ENCODE measurements at places on chromosomes 7 and 10.

DNA sequence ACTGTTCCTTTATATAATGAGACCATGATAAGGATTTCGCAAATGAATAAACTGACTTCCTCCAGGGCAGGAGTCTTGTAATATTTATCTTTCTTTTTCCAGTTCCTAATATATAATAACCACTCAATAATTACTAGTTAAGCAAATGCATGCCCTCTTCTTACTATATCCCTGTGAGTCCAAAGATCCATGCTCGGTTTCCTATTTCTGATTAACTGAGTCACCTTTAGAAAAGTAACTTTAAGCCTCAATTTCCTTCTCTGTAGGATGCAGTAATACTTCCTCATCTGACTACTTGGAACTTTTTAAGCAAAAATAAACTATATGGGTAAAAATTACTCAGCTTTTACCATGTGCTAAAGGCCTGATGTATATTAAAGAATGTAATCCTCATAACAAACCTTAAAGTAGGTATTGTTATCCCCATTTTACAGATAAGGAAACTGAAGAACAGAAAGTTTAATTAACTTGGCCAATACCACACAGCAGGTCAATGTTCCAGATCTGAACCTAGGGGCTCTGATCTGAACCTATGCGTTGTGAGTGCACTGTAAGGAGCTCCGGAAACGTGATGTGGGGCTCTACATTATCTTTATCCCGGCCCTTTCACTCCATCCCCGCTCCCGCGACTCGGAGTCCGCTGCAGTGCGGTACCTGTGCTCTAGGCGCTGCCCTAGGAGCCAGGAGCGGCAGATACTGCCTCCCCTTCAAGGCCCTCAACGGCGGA lies 458 bp downstream of the COX15 start:
- DNase-seq: no peak

DNA sequence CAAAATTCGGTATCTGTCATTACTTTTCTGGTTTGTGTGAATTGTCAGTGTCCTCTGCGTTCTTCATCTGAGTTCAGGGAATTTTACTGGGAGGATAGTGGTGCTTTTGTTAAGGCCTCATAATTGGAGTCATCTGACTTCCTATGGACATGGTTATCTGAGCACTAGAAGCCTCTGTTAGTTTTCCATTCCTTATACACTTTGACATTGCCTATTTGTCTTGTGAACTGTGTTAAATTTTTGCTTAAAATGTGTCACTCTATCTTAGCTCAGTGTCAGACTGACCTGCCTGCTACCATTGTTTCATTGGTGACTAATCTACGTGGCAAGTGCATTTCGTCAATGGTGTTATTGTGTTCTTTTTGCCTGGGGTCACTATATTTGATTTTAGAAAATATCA lies 253.3 kb downstream of the SEMA3A start:
- no peak for DNase-seq

GRCh38 chr7:30065746-30066145 lies 37.5 kb downstream of the PLEKHA8 start:
- DNase-seq: no peak

DNA sequence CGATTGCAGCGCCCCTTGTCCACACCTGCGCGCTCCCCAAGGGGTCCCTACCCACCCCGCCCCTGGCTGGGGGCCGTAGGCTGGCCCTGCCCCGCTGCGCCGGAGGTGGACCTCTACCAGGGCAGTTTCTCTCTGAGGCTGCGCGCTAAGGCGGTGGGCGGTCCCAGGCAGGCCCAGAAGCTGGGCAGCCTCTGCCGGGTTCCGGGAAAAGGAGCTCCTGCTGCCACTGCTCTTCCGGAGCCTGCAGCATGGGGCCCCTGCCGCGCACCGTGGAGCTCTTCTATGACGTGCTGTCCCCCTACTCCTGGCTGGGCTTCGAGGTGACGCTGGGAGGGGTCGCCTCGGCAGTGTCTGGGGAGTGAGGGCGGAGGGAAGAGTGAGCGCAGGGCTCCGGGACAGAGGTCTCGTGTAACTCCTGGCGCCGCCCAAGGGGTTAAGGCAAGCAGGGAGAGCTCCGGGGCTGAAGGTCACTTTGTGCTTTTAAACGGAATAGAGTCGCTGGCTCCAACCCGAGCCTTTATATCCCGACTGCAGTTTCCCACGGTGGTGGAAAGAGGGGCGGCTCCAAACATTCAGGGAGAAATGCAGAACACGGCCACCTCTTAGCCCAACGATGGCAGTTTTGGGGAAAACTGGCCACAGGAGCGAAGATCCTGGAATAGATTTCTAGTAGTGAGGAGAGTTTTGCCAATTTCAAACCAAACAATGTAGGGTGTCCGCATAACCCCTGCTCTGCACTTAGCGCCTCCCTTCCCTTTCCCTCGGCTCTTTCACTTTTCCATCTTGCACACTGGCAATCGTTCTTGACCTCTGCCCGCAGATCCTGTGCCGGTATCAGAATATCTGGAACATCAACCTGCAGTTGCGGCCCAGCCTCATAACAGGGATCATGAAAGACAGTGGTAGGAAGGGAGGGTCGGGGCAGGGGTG lies at the start of gene GSTK1:
Gene GSTK1 (plus strand): TSS at position 176 of the 930 bp plus-strand sequence. CDS start 73 bp downstream, at position 249.
- DNase-seq: peak; percentile 77

GRCh38 chr7:92809397-92809759 lies 27.0 kb downstream of the CDK6 start:
- DNase-seq: no peak

GRCh38 chr10:103850572-103850895 lies 4.8 kb downstream of the SH3PXD2A start:
- DNase-seq: no peak

GRCh38 chr10:102120991-102121738 lies 997 bp upstream of the LDB1 start:
- DNase-seq: no peak

GRCh38 chr7:105377903-105378302 lies 10.8 kb downstream of the SRPK2 start:
- no peak for DNase-seq

GRCh38 chr7:44398953-44399574 lies 73.7 kb upstream of the CAMK2B start:
- no peak for DNase-seq

DNA sequence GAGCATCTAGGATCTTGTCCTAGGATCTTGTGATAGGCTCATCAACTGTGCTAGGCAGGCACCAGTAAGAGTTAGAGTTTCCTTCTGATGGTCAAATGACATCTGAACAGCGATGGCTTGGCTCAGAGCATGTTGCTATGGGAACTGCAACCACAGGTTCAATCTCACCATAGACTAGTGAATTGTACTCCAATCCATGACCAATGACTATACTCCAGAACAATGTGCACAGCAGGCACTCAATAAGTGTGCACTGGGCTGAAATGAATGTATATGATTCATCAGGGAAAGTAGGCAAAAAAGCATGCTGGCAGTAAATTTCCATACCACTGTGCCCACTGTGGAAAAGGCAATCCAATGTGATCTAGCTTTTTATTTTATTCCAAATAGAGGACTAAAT lies 163.6 kb upstream of the HPS1 start:
- DNase-seq: no peak

GRCh38 chr7:98283127-98283886 lies 1.8 kb downstream of the BRI3 start:
- DNase-seq: no peak

- DNase-seq: no peak
Observed at GRCh38 chr7:100106633-100107032, 5.2 kb downstream of the AP4M1 start.

DNA sequence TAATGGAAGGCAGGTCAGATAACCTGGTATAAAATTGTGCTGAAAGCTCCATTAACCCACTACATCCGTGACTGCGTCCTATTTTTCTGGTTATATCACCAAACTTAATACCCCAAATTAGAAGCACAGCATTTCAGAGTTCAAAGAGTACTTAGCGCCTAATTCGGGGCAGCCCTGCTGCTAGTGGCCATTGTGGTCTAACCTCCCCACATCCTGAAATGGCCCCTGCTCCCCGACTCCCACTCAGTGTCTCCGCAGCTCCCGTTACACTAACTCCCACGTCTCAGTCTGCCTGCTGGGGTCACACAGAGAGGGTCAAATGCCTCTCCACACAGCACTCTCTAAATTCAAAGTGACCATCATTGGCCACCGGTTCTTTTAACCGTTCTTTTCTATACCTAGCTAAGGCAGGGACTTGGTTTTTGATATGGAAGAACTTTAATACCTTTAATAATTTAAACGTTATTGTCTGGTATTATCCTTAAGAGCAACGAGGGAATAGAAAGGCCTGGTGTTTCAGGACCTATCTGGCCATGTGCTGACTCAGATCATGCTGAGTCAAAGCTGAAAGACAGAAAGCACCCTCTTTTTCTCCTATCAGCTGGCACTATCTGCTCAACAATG lies 117.1 kb downstream of the KMT2E start:
- no peak for DNase-seq

- no peak for DNase-seq
Observed at GRCh38 chr10:93652857-93653256, 40.5 kb downstream of the PDE6C start.

GRCh38 chr7:36051501-36051900 lies 101.6 kb upstream of the EEPD1 start:
- no peak for DNase-seq

GRCh38 chr7:18126281-18126680 lies 98.6 kb upstream of the PRPS1L1 start:
- no peak for DNase-seq

- no peak for DNase-seq
Observed at GRCh38 chr7:45680776-45681175, 106.6 kb downstream of the ADCY1 start.

DNA sequence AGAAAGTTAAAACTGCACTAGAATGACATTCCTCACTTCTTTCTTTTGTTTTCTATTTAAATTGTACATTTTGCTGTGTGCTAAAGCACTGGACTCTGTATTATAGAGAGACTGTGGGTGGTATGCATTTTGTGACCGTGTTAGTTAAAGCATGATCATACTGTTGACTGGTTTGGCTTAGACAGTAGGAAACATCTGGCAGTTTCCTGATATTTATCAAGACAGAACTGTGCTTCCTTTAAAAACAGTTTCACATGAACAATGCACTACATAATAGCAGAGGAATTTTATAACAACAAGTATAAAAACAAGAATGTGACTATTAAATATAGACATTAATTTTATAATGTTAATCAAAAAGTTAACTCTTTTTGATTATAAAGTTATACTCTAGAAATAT lies 23.1 kb downstream of the GNG11 start:
- DNase-seq: no peak

DNA sequence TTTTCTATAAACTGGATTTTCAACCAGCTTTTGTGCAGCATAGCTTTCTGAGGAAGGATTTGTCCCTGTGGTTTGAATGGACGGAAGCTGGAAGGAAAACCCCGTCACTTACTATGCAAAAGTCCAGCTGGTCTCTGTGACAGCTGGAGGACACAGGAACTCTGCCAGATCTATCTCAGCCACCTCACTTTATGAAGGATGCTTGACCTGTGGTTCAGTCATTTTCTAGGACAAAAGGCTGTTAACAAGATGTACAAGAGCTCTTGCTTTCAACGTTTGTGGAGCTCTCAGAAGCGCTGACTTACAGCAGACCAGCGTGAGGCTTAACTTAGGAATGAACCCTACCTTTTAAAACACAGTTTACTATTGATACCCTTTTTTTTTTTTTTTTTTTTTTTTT lies 90.8 kb downstream of the CREM start:
- no peak for DNase-seq

- DNase-seq: no peak
Observed at GRCh38 chr7:12719981-12720865, 32.8 kb downstream of the ARL4A start.

- no peak for DNase-seq
Observed at GRCh38 chr10:24552346-24553016, 171.2 kb downstream of the ARHGAP21 start.

DNA sequence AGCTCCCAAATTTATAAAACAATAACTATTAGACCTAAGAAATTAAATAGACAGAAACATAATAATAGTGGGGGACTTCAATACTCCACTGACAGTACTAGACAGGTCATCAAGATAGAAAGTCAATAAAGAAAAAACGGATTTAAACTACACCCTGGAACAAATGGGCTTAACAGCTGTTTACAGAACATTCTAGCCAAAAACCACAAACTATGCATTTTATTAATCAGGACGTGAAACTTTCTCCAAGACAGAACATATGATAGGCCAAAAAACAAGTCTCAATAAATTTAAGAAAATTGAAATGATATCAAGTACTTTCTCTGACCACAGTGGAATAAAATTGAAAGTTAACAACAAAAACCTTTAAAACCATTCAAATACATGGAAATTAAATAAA lies 46.4 kb downstream of the ZNF680 start:
- DNase-seq: no peak

- DNase-seq: peak; percentile 65
Observed at GRCh38 chr7:2521952-2522591, 2.5 kb downstream of the LFNG start.
